Subcutaneous adipose tissue (tissue), 4 donors: ENCODE measurements at places on chromosomes 5 and 9. TPM values are rescaled to one million over a fixed set of nuclear protein-coding genes. Genes with fewer than 3 reads are reported as not detected.

Gene FAM221B
- total RNA-seq = not detected

Gene SLC28A3
- 0.22 TPM for total RNA-seq

Gene FGF18
- total RNA-seq = not detected

Gene PCDHAC1
- total RNA-seq = 0.44 TPM

Gene C9orf50
- not detected for total RNA-seq

Gene ADAMTS12
- 17.2 TPM for total RNA-seq

Gene PGGT1B
- total RNA-seq = 24.1 TPM

Gene ANKRD34B
- not detected for total RNA-seq

Gene TLE4
- total RNA-seq = 23.3 TPM

Gene SMIM33
- total RNA-seq = not detected

Gene CCDC187
- not detected for total RNA-seq

Gene KCNMB1
- total RNA-seq = not detected

Gene PAX5
- under 0.01 TPM for total RNA-seq

Gene IFNA13
- total RNA-seq = not detected

Gene CYLC2
- total RNA-seq = not detected

Gene NSA2
- total RNA-seq = 94.2 TPM

Gene ZCCHC10
- 9.5 TPM for total RNA-seq

Gene NDST1
- 32.4 TPM for total RNA-seq

Gene SCGB3A2
- not detected for total RNA-seq

Gene NR6A1
- 4.4 TPM for total RNA-seq

Gene FAM78A
- 8.2 TPM for total RNA-seq

Gene CMYA5
- total RNA-seq = 7.9 TPM

Gene NKD2
- not detected for total RNA-seq

Gene PCDH12
- total RNA-seq = 5.5 TPM

Gene ST8SIA4
- 14.0 TPM for total RNA-seq

Gene RNF20
- total RNA-seq = 21.5 TPM

Gene PCDHB10
- total RNA-seq = 2.4 TPM

Gene PCDHGA6
- 3.4 TPM for total RNA-seq

Gene PPIP5K2
- 59.0 TPM for total RNA-seq

Gene IFNA21
- not detected for total RNA-seq

Gene DCTN4
- total RNA-seq = 70.7 TPM

Gene PCDHA7
- total RNA-seq = 0.44 TPM

Gene SAPCD2
- 0.66 TPM for total RNA-seq

Gene HSPB3
- not detected for total RNA-seq

Gene DBH
- total RNA-seq = not detected

Gene LRRC70
- total RNA-seq = 6.6 TPM

Gene SMC5
- total RNA-seq = 28.8 TPM

Gene TAF11L10
- total RNA-seq = not detected

Gene DPYSL3
- total RNA-seq = 31.6 TPM

Gene OR1Q1
- total RNA-seq = not detected

Gene HTR4
- total RNA-seq = not detected

Gene MED22
- 18.3 TPM for total RNA-seq

Gene SPATA31A1
- total RNA-seq = not detected

Gene MARCOL
- not detected for total RNA-seq

Gene TMEM267
- total RNA-seq = 8.5 TPM

Gene TRIM36
- not detected for total RNA-seq

Gene SOX30
- total RNA-seq = not detected

Gene SHROOM1
- 0.49 TPM for total RNA-seq

Gene PDE8B
- total RNA-seq = 106 TPM

Gene KIF27
- 4.1 TPM for total RNA-seq

Gene LHX3
- total RNA-seq = not detected

Gene SMIM3
- total RNA-seq = 221 TPM

Gene FAM200C
- total RNA-seq = 3.6 TPM

Gene SPARC
- 1,382 TPM for total RNA-seq

Gene MUSK
- total RNA-seq = not detected

Gene AGXT2
- total RNA-seq = not detected
